ENCODE measurements at places on chromosomes 12 and 14.

DNA sequence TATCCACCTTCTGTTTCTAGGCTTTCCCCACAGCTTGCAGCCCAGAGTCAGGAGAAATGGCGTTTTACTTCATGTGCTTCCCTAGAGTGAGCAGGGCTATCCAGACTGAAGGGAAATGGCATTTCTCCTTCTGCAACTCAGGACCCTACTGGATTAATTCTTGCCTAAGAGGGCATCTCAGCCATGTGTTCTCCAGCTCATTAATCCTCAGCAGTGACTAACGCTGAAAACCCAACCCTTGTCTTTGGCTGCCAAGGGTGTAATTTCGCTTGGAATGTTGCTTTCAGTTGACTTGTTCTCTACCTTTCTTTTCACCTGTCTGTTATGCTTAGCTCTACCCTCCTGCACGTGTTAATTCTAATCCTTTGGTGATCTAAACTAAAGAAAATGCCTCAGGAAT, 21.0 kb upstream of the EMP1 start:
- DNase-seq, result no peak

GRCh38 chr12:5758347-5758746, 186.7 kb downstream of the ANO2 start:
- no peak for DNase-seq

- no peak for DNase-seq
These were observed 356 bp downstream of the OR4Q2 start for GRCh38 chr14:20002319-20002718.

DNA sequence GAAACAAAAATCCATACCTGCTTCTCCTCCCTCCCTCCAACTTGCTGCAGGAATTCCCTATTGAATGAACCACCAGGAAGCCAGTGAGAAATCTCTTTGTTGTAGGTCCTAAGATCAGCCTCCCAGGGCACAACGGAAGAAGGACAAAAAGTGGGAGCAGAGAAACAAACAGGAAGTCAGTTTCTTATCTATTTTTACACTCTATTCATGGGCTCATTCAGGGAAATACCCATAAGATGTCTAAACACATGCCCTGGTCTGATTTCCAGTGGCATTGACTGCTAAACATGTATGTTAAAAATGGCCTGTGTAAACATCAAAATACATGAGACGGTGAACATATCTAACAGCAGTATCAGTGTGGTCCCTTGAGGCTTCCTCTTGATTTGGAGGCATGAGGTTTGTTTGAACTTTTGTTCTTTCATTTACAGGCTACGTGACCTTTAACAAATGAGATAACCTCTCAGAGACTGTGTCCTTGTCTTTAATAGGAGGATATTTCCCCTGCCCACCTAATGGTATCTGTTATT, 18.8 kb downstream of the GPR65 start:
- no peak for DNase-seq

Measured in NCI-H1417 (cell line).